MG63 (cell line): ENCODE measurements at places on chromosomes 2 and 18.

- no peak for DNase-seq
Observed at GRCh38 chr18:48776641-48777025, 174.1 kb downstream of the SMAD7 start.

DNA sequence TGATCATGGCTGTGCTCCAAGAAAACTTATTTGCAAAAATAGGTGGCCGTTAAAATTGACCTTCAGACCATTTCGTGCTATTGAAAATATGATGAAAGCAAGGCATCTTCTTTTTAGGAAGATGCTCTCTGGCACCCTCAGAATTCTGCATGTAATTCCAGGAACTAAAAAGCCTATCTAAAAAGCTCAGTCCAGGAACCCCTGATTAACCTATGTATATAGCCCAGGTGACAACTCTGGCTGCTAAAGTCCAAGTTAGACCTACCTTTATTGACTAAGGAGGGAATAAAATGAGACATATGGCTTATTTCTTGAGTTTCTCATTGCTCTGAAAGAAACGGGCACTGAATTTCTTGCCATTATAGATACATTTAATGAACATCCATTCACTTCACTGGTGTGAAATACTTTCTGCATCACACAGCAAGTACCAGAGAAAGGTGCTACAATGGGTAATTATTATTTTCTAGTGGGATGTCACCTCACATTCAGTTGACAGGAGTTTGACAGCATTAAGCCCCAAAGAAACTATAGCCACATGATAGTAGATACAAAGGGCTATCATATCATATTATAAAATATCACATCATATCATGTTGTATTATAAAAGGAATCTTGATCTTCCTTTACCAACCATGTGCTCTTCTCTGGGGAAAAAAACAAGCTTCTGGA lies 83.8 kb downstream of the EPHA4 start:
- DNase-seq = no peak

- no peak for DNase-seq
Observed at GRCh38 chr2:28185153-28185552, 207.5 kb upstream of the FOSL2 start.

DNA sequence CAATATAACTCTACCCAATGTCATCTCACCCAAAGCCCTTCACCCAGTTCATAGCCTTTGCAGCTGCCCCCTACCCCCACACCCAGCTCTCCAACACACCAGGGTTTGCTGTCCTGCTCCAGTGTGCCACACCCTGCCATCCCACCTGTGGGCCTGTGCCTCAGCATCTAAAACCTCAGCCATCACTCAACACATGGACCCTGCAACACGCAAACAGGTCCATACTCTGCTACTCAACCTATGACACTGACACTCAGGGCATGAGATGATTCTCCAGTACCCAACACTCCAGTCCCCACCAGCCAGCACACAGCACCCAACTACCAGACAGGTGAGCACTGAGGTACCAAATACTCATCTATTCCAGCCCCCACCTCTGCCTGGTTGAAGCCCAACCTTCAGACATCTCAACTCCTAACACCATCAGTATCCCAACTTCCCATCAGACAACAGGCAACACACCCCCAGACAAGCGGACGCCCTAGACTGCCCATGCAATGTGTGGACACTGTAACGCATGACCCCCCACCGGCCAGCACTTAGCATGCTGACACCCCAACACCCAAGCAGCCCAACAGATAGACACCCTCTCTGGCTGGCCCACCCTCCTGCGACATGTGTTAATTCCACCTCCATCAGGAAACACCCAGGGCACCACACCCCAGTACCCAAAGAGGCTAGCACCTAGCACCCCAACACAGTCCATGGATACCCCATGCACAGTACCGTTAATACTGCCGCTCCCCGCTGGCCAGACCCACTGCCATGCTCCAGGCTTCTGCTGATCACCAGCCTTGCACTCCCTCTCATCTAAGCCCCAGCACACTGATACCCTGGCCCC lies 25.0 kb downstream of the ZAP70 start:
- DNase-seq = no peak

DNA sequence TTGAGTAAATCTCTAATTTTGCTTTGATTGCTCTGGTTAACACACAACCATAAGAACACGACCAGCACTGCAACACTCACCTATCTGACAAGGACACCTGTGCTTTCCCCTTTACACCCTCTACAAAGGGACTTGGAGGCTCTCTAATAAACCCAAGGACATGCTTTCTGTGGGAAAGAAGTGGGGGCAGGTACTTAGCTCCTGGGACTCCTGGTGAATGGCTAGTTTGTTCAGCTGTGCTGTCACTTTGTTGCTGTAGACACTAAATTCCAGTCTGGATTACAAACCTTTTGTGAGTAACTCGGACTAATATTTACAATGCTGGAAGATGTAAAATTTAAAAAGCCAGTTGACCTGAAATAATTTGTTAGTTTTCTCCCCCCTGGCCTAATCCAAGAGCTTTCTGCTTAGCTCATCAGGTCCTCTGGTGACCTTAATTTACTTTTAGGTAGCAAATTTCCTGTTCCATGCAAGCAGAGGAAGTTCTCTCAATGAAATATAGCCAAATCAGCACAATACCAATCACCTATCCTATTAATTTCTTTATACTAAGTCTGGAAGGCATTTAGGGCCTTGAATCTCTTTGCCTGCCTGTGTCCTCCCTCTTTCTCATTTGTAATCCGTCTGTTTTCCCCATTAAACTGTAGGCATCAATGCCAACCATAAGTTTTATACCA lies 67.5 kb downstream of the PLCL1 start:
- DNase-seq = no peak

- DNase-seq = peak; percentile 25
Observed at GRCh38 chr2:196453613-196454047, 185.9 kb upstream of the CCDC150 start.

GRCh38 chr2:114550895-114551793 lies 108.7 kb downstream of the DPP10 start:
- DNase-seq = peak; percentile 20
